Esophagus muscularis mucosa (tissue), 4 donors: ENCODE measurements at places on chromosomes 1 and 21. TPM values are rescaled to one million over a fixed set of nuclear protein-coding genes. Genes with fewer than 3 reads are reported as not detected.

The DHRS3 gene
- total RNA-seq: 175 TPM

The TMEM52 gene
- 1.4 TPM for total RNA-seq

DNA sequence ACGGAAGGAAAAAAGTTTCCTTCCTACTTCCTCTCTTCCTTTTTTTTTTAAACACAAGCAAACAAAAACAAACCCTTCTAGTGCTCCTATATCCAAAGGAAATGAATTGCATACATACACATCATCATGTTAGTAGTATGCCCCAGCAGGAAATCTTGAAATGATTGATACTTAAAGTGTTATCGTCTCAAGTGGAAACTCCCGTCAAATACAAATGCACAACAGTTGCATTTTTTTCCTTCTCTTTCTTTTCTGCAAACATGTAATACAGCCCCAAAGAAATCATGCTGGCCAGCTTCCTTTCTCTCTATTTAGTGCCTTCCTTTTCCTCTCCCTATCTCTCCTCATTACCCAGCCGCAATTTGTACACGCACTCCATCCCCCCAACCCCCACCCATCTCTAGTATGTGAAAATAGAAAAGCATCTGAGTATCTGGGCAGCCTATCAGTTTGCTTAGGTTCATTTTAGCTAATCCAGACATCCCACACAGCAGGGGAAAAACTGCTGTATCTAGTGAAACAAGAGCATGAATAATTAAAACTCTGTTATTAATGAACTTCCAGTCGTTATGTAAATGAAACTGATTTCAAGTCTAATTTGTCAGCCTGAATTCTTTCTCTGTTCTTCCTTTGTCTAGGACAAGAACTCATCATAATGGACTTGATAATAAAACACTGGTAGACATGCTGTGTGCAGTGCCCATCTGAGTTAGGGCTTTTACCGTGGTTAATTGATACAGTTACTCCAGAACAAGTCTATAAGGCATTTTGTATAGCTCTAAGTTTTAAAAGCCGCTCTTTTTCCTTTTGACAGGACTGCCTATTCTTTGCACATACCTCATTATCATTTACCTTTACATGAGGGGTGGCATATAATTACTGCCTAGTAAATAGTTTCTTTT, 336.5 kb upstream of the ADGRL2 start:
- no peak for DNase-seq

GRCh38 chr1:151504252-151504651, 6.9 kb upstream of the CGN start:
- no peak for DNase-seq

DNA sequence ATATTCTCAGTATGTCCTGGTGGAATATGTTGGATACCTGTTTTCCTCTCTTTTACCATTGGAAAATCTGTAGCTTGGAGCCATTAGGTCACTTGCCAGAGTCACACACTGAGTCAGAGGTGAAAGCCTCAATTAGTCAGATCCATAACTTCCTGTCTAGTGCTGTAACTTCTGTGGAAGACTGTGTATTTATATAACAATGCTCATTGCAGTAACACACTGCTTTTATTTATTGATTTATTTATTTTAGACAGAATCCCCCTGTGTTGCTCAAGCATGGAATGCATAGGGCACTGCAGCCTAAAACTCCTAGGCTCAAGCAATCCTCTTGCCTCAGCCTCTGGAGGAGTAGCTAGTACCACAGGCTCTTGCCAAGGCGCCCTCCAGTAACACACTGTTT, 1.3 kb upstream of the DOCK7 start:
- DNase-seq: no peak

- no peak for DNase-seq
Observed at GRCh38 chr1:225555821-225556220, 97.1 kb downstream of the ENAH start.

GRCh38 chr21:44724926-44725325, 13.6 kb upstream of the TSPEAR start:
- DNase-seq: no peak

DNA sequence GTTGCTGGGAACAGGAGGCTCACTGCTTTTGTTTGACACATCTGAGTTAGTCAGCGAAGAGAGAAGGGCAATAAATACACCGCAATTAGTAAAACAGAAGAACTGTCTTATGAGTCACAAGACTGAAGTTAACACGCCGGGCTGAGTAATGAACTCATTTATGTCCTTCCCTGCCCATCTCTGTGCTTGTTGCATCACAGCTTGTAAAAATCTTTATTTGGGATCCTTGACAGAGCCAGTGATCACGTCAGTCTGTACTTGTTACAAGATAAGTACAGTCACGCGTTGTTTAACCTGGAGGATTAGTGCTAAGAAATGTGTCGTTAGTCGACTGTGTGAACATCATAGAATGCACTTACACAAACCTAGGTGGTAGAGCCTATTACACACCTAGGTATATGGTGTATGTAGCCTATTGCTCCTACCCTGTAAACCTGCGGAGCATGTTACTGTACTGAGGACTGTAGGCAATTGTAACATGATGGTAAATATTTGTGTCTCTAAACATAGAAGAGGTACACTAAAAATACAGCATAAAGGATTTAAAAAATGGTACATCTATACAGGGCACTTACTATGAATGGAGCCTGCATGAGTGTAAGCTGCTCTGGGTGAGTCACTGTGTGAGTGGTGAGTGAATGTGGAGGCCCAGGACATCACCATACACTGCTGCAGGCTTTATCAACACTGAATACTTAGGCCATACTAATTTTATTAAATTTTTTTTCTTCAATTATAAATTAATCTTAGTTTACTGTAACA, 272.2 kb downstream of the TNR start:
- no peak for DNase-seq

GRCh38 chr1:156898161-156898566, 4.6 kb downstream of the PEAR1 start:
- no peak for DNase-seq

GRCh38 chr1:69967245-69967766, 238.1 kb downstream of the LRRC40 start:
- DNase-seq: no peak

- no peak for DNase-seq
Observed at GRCh38 chr1:117651616-117652015, 45.8 kb downstream of the TENT5C start.

- DNase-seq: no peak
Observed at GRCh38 chr21:39082656-39083376, 100.4 kb downstream of the PSMG1 start.

DNA sequence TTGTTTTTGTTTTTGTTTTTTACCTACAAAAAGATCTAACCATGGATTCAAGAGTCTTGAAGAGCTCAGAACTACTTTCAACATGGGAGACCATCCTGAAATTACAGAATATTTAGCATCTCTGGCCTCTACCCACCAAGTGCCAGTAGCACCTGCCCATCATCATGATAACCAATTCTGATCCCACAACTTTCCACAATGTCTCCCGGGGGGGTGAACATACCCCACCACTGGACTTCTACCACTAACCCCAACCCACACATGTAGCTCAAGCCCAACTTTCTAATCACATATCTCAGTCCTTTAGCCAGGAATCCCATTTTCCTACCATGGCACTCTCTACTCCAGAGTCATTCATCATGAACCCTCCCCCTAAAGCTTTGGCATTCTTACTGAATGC, 15.7 kb upstream of the IFNAR2 start:
- DNase-seq: peak; percentile 70

DNA sequence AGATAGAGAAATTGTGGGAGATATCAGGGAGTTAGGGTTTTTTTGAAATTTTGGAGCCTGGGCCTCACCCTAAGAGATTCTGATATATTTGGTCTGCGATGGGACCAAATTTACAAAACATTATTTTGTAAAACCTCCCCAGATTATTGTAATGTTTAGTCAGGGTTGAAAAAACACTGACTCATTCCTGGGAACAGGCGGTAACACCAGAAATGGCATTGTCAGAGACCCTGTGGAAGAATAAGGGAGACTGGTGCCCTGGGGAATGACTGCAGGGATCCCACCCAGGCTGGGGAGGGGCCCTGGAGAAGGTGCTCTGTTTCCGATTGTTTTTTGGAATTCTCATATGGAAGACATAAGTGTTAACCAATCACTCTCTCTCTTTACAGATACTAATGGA, 13.1 kb upstream of the STRIP1 start:
- DNase-seq: no peak
